ENCODE measurements at places on chromosomes 4 and X.

GRCh38 chr4:80171251-80171650 lies 26.1 kb upstream of the PRDM8 start:
- no peak for DNase-seq

DNA sequence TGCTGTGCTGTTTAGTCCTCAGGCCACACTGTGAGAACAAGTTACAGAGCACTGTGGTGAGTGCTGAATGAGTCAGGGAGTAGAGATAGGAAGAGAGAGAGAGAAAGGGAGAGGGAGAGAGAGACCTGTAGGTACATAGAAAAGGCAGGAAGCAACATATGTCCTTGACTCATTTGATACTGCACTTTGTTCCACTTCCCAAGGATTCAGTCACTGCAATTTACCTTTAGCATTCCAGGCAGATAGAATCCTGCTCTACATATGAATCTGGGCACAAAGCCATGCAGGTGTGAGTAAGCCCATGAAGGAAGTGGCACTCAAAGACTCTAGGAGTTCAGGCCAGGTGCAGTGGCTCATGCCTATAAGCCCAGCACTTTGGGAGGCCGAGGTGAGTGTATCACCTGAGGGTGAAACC lies 1.0 kb upstream of the DAPP1 start:
- no peak for DNase-seq

- DNase-seq = no peak
These were observed 111.8 kb downstream of the TMEM144 start for GRCh38 chr4:158322109-158322508.

GRCh38 chrX:147476008-147476407 lies 435.7 kb upstream of the FMR1 start:
- DNase-seq = no peak

DNA sequence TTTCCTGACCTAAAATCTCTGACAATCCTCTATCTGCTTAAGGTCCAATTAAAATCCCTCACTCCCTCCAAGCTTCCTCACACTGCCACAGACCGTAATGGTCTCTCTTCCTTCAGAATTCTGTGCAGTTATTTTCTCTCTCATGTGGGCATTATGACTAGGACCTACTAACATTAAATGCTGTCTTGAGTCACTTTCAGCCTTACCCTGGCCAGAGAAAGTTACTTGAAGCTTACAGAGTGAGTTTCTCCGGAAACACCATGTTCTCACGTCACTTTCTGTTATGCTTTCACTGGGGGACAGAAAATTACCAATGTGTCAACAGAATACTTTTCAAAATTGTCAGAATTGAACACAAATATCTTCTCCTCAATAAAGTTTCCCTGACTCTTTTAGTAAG lies 271.8 kb downstream of the INPP4B start:
- DNase-seq = no peak

GRCh38 chr4:2061186-2062131 lies 2.3 kb downstream of the NAT8L start:
- DNase-seq = no peak

- no peak for DNase-seq
These were observed 55.4 kb upstream of the TBC1D14 start for GRCh38 chr4:6854098-6854744.

GRCh38 chrX:115345615-115346014 lies 56.1 kb downstream of the LUZP4 start:
- DNase-seq = no peak

GRCh38 chr4:69147334-69147733 lies 51.1 kb downstream of the UGT2B7 start:
- no peak for DNase-seq

- peak; percentile 30 for DNase-seq
These were observed 62.2 kb upstream of the PRPS1 start for GRCh38 chrX:107565931-107566603.

DNA sequence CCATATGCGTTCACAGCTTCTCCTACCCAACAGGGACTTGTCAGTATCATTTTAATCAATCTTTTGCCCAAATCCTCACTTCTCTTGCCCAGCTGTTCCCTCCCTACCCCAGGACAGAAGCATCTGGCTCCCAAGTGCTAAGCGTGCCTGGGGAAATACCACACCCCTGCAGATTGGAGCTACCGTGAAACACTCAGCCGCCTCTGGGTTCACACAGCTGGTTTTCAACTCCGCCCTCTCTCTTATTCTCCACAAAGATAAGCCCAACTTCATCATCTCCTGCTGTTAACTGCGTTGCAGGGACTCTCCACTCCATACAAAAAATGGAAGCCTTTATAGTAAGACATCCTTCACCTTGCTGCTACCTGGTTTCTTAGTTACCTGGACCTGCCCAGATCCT lies 147.3 kb upstream of the FTHL17 start:
- DNase-seq = no peak

GRCh38 chr4:188295899-188296298 lies 156.7 kb downstream of the TRIML1 start:
- DNase-seq = no peak

- no peak for DNase-seq
These were observed 67.9 kb upstream of the SHISA3 start for GRCh38 chr4:42329421-42329820.

DNA sequence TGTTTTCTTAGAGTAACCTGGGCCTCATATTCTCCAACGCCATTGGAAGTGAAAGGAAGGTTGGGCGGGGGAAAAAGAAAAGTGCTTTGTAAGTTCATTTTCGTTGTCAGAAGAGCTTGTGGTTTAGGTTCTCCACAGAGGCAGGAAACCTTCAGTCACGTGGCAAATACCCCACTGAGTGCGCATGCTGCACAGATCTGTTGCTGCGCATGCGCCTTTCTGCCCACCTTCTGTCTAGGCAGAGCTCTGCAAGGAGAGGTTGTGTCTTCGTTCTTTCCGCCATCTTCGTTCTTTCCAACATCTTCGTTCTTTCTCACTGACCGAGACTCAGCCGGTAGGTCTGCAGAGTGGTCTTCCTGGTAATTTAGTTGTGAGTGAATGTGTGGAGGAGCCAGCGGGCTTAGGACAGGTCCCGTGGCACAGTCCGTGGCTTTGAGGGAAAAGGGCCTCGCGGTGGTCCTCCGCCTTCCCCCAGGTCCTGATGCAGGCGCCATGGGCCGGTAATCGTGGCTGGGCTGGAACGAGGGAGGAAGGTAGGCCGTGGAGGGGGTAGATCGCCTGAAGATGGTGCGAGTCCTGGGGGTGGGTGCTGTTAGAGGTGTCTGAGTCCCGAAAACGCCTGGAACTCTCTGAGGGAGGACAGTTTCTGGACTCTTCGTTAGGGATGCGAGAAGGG lies at the start of gene PAGE5:
PAGE5 (plus strand) TSS at position 228 of the 676 bp plus-strand sequence. CDS start 1,037 bp downstream, outside the sequence.
- DNase-seq = no peak

DNA sequence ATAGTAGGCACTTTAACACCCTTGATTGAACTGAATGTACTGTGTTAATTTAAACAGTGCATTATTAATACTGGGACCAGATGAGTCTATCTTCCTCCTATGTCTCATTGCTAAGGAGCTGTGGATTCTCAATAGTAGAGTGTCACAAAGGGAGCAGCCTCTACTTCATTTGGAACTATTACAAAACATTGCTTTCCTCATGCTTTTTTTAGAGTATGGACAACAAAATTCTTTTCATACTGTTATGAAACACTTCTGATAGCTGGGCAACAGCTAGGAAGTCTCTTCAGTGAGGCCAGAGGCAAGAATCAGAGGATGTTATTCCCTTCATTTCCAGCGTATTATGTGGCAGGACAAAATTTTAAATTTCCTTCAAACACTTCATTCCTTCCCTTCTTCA lies 160.8 kb downstream of the FBXO8 start:
- DNase-seq = no peak

GRCh38 chr4:69823481-69824186 lies 36.3 kb downstream of the SULT1E1 start:
- DNase-seq = peak; percentile 30

GRCh38 chrX:133987188-133987587 lies 1.8 kb upstream of the GPC3 start:
- no peak for DNase-seq

- no peak for DNase-seq
These were observed 1.6 kb downstream of the PI4K2B start for GRCh38 chr4:25235401-25235800.

DNA sequence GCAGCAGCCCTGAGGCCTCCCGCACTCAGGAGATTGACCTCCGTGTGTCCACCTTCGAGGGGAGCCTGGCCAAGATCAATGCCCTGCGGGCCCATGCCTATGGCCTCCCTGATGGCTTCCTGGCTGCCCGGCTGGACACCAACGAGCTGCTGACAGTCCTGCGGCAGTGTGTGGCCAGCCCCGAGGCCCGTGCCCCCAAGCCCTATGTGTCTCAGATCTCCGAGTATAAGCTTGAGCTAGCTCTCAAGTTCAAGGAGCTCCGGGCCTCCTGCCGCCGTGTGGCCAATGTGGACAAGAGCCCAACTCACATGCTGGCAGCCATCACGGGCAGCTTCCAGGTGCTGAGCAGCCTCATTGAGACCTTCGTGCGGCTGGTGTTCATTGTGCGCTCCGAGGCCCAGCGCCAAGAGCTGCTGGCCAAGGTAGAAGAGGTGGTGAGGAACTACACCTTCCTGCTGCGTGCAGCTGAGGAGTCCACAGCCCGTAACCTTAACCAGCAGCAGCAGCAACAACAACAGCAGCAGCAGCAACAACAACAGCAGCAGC lies 25.5 kb upstream of the PRPS1 start:
- no peak for DNase-seq

GRCh38 chrX:30821116-30821515 lies 67.9 kb downstream of the TAB3 start:
- DNase-seq = no peak

GRCh38 chrX:37349221-37350033 lies at the start of gene PRRG1:
PRRG1 (plus strand) TSS chrX:37349364; CDS start chrX:37406250, 56,886 bp downstream.
- DNase-seq = peak; percentile 80

GRCh38 chr4:183431614-183432013 lies 12.8 kb upstream of the CDKN2AIP start:
- no peak for DNase-seq

DNA sequence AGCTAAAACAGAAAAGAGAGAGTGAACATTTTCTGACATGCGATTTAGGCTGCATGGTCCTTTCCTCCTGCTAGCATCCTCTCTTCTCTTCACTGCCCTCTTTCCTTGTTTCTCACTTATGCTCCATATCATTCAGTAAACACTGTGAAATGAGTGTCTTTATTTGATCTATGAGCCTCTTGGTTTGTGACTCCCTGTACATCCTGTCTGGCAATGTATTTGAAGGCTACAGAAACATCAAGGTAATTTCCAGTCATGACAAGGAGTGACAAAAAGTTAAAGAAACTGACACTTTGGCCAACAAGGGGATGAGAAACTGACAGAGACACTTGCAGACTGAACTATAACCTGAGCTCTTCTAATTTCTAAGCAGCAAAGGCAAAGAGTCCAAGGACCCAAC lies 8.7 kb downstream of the FTHL17 start:
- DNase-seq = no peak

- no peak for DNase-seq
These were observed 46.8 kb downstream of the NFKB1 start for GRCh38 chr4:102547973-102548372.

GRCh38 chrX:36930491-36930890 lies 77.7 kb upstream of the FAM47C start:
- no peak for DNase-seq

DNA sequence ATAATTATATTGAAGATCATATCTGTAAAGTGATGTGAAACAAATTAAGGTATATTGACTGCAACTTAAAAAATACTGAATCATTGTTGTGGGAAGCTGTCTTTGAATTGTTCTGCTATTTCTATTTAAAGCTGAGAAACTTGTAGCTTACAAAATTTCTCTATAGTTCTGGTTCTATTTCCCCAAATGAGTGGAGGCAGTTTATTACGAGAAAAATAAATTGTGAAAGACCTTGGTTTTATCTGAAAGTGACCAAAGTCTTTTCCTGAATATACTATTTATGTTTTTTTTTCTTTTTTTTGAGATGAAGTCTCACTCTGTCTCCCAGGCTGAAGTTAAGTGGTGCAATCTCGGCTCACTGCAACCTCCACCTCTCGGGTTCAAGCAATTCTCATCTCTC lies 165.4 kb downstream of the SH3BGRL start:
- no peak for DNase-seq

- DNase-seq = peak; percentile 70
These were observed 93.9 kb downstream of the NXF2B start for GRCh38 chrX:102345916-102346315.

GRCh38 chr4:173433447-173433846 lies 34.5 kb upstream of the SCRG1 start:
- no peak for DNase-seq

GRCh38 chrX:39779952-39780783 lies 317.6 kb downstream of the BCOR start:
- DNase-seq = peak; percentile 25

GRCh38 chr4:139800082-139800481 lies 134.5 kb downstream of the MGST2 start:
- no peak for DNase-seq

GRCh38 chr4:159400558-159401225 lies 297.8 kb downstream of the RAPGEF2 start:
- no peak for DNase-seq

GRCh38 chrX:47228550-47229270 lies 4.1 kb upstream of the USP11 start:
- DNase-seq = no peak

- DNase-seq = no peak
These were observed 30.7 kb downstream of the MAP7D3 start for GRCh38 chrX:136220540-136220939.

GRCh38 chr4:107129076-107129475 lies 93.0 kb upstream of the DKK2 start:
- no peak for DNase-seq

DNA sequence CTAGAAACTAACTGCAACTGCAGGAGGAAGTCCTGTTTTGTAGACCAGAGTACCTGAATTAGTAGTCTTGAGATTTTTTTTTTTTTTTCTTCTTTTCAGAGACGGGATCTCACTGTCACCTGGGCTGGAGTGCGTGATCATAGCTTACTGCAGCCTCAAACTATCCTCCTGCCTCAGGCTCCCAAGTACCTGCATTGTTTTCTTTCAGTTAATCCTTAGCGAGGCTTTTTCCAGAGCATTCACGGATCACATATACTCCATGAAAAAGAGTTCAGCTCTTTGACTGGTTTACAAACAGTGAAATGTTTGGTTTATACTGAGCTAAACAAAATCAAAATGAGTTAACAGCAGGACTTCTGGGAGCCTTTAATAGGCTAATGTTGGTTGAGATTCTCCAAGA lies 45.8 kb downstream of the KLHL15 start:
- no peak for DNase-seq

- DNase-seq = no peak
These were observed 55.8 kb downstream of the CLCN5 start for GRCh38 chrX:49978176-49978575.

DNA sequence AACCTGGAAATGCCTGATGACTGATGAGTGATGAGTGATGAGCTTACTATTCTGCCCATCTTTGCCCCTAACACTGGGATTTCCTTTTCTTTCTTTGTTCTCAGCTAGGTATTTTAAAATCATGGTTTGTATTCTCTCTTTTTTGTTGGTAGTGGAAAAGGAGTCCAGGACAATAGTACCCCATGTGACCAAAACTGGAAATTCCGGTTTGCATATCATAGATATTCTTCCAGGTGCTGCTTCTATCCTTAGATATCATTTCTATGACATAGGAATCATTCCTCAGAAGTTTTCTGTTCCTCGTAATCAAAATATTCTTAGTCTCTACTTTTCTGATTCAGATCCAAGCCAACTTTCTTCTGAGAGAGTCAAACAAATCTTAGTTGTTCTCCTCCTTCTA lies 320.5 kb upstream of the TET2 start:
- no peak for DNase-seq

GRCh38 chr4:108426493-108426892 lies 193.9 kb upstream of the RPL34 start:
- no peak for DNase-seq

All from WTC11 (cell line).